ELR (cell line): ENCODE measurements at places on chromosomes 1 and 21.
A peak's percentile ranks its signal among the peaks of the same experiment; 100 is the strongest.

DNA sequence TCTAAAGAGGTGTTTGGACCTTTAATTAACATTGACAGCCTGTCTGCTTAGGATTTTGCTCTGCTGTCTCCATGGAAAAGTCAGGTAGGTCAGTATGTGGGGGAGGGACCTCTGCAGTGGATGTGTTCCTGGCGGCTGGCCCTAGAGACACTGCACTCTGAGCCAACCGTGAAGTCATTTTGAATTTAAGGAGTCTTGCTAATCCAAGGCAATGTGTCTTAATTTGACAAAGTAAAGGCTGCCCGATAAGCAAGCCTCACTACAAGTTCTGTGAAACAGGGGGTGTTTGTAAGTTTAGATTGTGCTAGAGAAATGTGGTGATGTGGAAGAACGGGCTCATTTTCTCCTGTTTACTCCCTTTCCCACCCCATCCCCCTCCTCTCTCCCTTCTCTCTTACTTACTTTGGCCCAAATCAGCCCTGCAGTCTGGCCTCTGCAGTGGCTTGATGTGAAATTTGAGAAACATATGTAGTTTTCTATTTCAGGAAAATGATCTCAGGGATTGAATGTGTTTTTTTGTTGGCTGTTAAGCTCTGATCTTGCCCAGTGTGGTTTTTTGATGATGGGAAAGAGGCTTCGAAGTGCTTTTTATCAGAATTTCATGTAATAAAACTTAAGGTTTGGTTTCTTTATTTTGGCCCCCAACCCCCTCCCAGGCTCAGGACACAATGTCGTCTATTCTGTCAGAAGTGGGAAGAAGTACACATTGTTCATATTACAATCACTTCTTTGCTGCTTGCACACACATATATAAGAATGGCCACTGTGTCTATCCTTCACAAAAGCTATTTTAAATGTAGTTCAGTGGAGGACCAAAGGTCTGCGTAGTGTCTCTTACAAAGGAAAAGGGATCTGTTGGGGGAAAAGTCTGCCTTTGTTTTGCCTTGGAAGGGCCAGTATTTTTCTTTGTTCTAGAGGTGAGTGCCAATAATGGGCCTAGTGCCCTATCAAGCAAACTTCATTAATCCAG, 96.6 kb downstream of the FGGY start:
- no peak for DNase-seq

DNA sequence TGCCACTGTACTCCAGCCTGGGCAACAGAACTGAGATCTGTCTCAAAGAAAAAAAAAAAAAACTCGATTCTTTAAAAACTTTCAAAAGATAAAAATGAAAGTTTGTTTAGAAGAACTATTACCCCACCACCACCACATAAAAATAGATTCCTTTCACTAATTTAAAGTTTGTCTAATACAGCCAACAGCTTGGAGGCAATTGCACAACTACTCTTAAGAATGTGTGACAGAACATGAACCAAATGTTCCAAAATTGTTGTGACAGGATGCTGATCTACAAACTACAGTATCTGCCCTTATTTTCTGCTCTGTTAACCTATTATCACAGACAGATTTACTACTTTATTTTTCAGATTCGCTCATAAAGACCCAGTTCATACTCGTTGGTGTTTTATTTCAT, 5.5 kb upstream of the TGFBR3 start:
- peak; percentile 39 for DNase-seq

GRCh38 chr1:201260648-201261311, 22.5 kb upstream of the PKP1 start:
- DNase-seq = no peak

DNA sequence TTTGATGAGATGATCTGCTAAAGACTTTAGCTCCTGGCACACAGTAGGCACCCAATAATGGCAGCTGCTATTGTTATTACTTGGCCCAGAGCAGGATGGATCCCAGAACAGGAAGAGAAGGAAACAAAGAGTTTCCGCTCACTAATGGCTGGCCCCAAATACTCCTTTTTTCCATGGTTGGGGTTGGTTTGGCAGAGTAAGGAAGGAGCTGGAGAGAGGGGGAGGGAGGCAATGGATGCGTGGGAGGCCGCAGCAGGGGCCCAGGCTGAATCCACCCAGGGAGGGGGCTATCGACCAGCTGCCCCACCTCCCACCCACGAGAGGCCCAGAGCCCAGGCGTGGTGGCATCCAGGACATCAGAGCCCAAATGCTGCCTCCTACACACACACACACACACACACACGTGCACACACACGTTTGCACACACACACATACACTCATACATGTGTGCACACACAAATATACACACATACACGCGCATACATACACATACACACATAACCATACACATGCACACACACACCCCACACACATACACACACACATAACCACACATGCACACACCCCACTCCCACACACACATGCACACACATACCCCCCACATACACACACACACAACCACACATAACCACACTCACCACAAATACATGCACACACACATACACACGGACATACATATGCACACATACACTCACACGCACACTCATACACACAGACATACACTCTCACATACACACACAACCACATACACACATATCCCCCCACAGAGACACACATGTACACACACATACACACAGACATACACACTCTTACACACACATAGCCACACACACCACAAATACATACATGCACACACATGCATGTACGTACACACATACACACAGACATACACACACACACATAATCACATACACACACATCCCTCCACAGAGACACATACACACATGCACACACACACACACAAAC, 25.2 kb downstream of the C1QB start:
- DNase-seq = no peak

- no peak for DNase-seq
These were observed 264.6 kb upstream of the B3GALT2 start for GRCh38 chr1:193451001-193451400.

DNA sequence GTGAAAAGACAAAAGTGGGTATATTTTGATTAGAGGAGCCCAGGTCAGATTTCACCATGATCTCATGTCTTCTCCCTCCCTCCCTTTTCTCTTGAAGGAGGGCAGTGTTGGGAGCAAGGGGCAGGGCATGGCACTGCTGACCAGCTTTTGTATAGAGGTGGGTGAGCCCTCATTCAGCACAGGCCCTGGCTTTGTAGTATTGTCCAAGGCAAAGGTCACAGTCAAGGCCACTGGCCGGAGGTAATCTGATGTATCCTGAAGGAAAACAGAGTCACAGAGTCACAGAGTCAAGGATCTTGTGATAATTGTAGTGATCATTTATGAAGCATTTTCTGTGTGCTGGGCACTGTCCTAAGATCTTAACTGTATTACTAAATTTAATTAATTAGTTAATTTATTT, 11.9 kb downstream of the ITGA10 start:
- DNase-seq = no peak

DNA sequence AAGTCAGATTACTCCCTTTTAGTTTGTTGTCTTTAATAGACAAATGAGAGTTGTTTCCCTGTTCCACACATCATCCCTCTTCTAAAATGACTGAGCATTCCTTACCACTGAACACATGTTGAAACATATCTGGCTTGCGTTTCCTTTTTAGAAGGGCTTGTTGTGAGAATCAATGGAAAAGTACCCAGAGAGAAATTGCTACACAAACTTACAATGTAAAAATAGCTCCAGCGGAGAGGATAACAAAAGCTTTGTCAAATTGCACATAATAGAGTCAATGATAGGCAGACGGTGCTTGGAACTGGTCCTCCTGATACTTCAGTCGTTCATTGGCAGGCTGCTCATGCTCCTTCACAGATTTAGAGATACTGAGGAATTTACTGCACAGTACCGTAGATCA, 123.9 kb downstream of the CYYR1 start:
- peak; percentile 39 for DNase-seq

DNA sequence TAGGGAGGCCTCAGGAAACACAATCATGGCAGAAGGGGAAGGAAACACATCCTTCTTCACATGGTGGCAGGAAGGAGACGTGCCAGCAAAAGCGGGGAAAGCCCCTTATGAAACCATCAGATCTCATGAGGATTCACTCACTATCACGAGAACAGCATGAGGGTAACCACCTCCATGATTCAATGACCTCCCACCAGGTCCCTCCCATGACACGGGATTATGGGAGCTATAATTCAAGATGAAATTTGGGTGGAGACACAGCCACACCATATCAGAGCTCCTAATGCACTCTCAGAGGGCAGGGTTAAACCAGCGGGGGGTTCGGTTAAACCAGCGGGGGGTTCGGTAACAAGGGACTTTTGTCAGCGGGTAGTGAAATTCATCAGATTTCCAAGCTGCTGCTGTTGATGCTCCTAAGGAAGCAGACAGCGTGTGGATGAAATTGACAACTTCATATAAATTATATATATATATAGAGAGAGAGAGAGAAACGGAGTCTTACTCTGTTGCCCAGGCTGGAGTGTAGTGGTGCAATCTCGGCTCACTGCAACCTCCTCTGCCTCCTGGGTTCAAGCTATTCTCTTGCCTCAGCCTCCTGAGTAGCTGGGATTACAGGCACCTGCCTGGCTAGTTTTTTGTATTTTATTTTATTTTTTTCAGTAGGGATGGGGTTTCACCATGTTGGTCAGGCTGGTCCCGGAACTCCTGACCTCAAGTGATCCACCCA, 4.2 kb downstream of the CSTB start:
- DNase-seq = no peak

GRCh38 chr1:53362851-53363642, 35.2 kb upstream of the LRP8 start:
- no peak for DNase-seq

DNA sequence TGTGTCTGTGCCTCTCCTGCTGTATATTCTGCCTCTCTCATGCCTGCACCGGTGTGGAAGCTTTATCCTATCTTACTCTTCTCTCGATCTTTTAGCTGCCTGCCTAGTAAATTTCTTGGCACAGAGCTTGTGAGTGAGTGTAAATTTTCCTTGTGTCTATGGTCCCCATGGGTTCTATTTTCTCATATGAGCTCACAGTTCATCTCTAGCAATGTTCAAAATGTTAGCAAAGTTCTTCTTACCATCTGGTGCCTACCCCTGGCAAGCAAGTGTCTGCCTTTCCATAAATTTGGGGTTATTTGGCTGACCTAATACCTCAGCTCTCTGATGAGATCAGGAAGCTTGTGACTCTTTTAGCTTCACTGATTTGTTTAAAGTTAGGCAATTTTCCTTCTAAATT, 572.1 kb upstream of the BRINP3 start:
- no peak for DNase-seq

DNA sequence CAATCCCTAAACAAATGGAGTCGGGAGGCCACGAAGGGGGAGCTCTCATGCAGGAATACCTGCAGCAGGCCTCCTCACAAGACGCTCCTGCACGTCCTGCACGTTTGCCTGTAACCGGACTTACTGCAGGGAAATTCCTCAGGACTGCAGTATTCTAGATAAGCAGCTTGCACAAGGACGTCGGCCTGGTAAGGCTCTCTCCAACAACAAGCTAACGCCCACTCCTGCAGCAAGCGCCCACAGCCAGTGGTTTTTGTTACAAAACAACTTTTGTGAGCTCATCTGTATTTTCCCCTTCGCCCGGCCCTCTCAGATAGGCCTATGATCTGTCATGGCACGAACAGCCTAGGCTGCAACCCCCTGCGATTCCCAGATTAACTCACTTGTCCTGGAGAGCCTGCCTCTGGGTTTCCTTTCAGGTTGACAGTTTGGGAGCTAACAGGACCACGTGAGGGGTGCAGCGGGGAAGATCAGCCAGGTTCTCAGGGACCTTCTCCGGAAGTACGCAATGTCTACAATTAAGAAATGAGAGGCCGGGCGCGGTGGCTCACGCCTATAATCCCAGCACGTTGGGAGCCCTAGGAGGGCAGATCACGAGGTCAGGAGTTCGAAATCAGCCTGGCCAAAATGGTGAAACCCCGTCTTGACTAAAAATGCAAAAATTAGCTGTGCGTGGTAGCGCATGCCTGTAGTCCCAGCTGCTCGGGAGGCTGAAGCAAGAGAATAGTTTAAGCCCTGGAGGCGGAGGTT, 921 bp upstream of the MIB2 start:
- peak; percentile 25 for DNase-seq

DNA sequence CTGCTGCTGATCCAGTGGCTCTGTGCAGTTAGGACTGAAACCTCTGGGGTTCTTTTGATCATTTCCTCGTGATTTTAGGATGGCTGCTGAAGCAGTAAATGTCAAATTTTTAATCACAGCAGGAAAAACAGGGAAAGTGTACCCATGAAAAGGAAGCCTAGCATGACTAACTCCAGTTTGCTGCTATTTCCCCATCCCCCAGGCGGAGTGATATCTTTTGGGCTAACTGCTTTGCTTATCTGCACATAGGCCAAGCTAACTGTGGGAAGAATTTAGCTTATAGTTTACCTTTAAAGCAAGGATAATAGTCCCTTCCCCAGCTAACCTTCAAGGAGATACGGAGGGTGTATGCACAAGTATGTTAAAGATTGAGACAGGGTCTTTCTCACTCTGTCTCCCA, 149.8 kb upstream of the TNR start:
- no peak for DNase-seq

DNA sequence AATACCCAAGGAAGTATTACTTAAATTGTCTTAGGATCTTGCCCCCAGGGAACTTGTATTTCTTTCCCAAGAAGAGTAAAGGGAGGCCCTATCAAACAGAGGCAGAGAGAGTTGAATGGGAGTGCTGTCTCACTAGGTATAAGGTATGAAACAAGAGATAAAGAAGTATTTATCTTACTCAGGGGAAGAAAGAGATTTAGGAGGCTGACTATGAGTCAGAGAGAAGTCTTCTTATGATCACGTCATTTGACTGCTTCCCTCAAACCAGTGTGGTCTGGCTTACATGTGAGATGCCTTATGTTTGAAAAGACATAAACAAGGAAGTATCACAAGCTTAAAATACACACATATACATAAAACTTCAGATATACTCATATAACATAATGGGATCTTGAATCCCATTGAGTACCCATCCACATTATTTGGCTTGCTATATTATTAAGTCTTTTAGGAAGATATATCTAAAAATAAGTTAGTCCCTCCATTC, 29.6 kb downstream of the DUSP10 start:
- peak; percentile 88 for DNase-seq

GRCh38 chr1:204002614-204003013, 70.3 kb upstream of the SOX13 start:
- no peak for DNase-seq

DNA sequence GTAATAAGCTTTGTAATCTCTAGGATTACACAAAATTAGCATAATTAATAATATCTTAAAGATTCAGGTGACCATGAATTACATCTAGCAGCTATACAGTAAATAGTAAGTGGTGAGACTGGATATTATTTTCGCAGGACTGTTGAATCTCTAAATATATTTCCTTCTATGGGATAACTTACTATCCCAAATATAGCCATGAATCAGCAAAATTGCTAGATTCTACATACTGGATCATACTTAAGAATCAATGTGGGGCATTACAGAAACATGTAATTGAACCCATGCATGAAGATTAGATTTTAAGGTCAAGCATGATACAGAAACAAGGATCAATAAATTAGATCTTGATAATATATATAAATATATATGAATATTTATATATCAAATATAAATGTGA, 1203.4 kb downstream of the BRINP3 start:
- DNase-seq = no peak

GRCh38 chr1:200081969-200082245, 54.4 kb downstream of the NR5A2 start:
- no peak for DNase-seq
